LoVo (cell line): ENCODE measurements at places on chromosomes 16 and 17.
A peak's percentile ranks its signal among the peaks of the same experiment; 100 is the strongest.

DNA sequence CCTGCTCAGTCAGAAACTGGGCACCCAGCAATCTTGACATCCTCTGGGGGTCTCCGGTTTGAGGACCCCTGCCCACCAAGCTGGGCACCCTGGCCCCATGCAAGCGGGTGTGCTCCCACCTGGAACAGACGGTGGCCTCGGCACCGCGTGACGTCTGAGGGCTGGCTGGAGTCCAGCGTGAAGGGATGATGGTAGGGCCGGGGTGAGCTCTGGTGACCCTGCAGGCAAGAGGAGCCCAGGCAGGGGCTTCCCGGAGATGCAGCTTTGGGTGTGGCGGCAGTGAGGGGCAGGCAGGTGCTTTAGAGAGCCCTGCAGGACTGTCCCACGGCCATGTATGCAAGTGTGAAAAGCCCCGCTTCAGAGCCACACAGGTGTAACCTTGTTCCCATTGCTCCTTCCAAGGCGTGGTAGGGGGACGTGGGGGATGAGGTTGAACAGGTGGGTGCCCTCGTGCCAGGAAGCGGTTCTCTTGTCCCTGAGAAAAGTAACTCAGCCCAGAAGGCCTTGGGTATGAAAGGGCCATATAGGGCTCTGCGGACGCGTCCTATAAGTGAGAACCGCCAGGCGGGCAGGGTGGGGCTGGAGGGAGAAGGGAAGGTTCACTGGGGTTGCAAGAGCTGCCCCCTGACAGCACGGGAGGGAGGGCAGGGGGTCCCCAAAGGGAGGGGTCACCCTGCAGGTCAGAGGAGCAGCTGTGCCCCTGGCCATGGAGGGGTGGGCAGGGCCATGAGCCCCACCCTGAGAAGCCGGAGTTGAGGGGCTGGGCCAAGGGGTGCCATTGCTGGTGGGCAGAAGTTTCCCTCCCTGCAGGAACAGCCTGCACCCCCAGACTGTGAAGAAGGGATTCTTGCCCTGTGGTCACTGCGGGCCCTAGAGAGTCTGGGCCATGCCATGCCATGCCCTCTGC is 9.2 kb downstream of the RGS11 start:
- no peak for DNase-seq

GRCh38 chr17:66782851-66783250 is 52.1 kb upstream of the CACNG5 start:
- DNase-seq = no peak

DNA sequence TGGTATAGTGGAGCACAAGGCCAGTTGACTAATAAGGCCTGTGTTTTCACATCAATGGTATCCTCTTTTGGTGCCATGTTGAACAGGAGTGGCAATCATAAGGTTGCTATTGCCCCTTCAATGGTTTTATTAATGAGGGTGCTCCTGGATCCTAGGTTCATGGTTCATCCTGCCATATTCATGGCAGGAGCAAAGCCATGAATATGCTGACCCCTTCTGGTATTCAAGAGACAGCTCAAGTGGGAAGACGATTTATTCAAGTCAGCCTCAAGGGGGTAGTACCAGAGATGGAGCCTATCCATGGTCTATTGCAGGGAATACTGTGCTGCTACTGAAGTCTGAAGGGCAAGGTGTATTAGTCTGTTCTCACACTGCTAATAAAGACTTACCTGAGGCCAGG is 2.6 kb downstream of the ABCA9 start:
- DNase-seq = no peak

GRCh38 chr17:8997994-8998628 is 23.2 kb upstream of the NTN1 start:
- peak; percentile 70 for DNase-seq

GRCh38 chr17:50180620-50181019 is 14.8 kb downstream of the SGCA start:
- DNase-seq = no peak

DNA sequence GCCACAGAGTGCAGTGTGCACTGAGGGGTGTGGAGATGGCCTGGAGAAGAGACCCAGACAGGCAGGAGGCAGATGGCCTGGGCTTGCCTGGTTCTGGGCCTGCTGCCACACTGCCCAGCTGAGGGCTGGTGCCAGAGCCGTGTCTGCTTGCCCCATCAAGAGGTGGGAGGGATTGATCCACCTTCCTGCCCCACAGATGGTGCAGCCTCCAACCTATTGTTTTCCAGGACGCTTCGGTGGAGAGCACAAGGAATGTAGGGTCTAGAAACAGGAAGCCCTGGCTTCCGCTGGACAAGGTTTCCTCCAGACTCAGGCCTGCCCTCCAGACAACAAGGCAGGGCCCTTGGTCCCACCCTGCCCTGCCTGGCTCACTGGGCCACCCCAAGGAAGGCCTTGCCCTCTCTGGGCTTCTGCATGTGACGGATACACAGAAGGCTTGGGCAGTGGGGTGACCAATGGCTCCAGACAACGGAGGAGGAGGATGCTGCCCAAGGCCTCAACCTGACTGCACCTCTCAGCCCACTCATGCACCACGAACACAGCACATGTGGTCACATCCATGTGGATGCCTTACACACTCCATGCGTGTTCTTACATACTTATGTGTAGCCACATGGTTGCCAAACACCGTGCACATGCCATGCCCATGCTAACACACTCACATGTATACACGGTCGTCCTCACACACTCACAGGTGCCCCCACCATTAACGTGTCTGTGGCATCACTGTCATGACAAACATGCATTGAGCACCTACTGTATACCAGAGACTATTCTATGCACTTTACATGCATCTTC is 6.5 kb upstream of the CDH5 start:
- DNase-seq = no peak

DNA sequence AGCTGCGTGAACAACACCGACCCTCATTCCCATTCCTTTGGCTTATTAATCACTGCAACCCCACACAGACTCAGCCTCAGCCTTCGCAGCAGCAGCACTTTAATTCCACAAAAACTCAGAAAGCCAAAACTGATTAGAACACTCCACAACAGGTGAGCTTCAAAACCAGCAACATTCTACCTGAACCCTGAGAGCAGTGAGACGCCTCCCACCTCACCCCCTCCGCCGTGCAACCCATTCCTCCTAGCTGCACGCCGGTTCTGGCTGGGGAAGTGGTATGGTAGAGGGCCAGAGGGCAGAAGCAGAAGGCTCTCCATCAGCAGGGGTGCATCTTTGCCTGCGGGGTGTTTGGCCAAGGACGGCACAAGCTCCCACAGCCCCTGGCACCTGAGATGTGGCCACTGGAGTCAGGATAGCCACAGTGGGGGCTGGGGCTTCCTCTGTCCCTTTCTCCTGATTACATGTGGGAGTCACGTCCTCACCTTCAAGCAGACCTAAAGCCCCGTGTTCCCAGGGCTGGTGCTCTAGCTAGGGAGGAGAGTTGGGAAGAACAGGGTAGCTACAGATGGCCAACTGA is 1.6 kb downstream of the BORCS6 start:
- DNase-seq = no peak

GRCh38 chr16:56708525-56709442 is 21.1 kb upstream of the NUP93 start:
- no peak for DNase-seq

DNA sequence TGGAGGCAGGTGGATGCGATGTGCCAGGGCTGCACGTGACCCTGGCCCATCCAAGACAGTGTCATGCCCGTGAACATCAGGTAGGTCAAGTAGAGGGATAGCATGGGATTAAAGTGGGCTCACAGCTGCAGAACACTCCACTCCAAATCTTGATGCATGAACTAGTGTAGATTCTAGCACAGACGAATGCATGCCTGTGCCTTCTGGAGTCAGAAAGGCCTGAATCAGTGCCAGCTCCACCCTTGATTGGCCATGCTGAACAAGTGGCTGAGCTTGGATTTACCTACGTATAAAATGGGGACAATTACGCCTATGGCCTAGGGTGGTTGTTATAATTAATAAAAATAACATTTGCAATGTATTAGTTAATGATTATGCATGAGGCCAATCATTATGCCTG is 10.6 kb downstream of the IRX3 start:
- no peak for DNase-seq

DNA sequence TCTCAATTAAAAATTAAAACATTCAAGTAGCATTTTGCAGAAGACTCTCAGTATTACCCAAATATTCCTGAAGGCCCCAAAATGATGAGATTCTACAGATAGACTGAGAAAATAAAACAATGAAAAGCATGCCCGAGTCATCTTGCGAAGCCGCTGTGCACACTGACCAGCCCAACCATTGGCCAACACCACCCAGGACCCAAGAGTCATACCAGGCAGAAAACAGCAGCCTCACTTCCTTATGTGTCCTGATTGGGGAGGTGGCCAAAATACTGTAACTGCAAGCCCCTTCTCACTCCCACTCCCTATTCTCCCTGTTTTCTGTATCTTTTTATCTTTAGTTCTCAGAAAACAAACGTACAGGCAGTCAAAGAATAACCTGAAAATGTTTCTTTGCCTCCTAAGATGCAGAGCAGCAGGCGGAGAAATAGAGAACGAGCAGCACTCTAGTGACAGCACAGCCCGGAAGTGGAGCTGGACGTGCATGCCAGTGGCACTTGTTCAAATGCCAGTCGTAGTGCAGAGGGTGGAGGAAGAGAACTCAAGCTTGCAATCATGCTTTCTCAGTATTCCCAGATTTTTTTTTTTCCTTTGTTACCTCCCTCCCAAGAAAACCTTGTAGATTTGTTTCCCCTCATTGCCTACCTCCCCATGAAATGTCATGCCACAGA is 182.3 kb upstream of the SOX9 start:
- no peak for DNase-seq

DNA sequence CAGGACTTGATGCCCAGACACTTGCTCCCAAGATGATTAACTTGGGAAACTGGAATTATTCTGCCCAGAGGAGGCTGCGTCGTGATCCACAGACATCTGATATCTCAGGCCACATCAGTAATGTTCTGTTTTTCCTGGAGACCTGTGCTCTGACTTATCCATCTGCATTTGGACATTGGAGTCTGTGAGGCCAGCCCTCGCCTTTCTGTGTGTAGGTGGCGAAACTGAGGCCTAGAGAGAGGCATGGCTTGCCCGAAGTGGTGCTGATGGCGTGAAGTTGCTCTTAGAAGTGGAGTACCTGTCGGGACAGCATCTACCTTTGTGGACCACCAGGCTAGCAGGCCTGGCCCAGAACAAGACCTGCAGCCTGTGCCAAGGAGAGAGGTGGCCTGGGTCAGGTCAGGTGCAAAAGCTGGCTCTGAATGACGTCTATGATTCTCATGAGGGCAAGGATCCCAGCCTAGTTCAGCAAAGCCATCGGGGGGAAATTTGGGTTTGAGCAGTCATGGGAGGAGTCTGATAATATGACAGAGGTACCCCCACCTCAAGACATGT is 186.8 kb upstream of the ZNF469 start:
- DNase-seq = no peak

- DNase-seq = no peak
Observed at GRCh38 chr17:8264320-8264719, 15.2 kb downstream of the PFAS start.

- DNase-seq = no peak
Observed at GRCh38 chr16:58797137-58797801, 63.2 kb upstream of the GOT2 start.

GRCh38 chr16:53817117-53817755 is 113.3 kb downstream of the FTO start:
- no peak for DNase-seq

- DNase-seq = no peak
Observed at GRCh38 chr17:14545156-14545906, 244.4 kb downstream of the HS3ST3B1 start.

DNA sequence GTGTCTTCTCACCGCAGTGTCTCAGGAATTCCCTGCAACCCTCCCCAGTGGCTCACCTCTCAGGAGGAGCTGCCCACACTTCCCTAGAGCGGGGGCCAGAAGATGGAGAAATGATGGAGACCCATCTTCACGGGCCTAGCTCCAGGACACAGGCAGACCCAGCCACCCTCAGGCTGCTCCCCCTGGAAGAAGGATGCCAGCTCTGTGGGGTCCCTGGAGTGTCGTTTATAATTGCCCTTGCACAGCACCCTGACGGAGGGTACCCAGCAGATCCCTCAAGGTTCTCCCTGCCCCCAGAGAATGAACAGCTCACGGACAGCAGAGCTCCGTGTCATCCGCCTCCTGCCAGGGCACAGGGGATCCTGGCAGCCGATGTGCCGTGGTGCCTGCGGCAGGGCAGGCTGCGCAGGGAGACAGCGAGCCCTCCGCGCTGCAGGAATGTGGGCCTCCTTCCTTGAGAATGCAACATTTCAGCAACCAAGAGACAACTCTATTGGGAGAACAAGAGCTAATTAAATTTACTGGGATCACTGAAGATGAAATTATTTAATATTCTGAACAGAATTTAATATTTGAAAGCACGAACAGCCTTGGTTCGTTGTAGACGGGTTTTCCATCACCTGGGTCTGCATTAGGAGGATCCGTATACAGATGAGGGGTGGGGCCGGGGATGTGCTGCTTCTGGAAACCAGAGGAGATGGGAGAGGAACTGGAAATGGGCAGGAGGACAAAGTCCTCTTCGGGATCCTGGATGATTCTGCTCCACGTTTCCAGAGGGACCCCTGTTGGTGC is 21.0 kb upstream of the RBFOX3 start:
- DNase-seq = no peak

- no peak for DNase-seq
Observed at GRCh38 chr16:50326835-50327465, 41.8 kb downstream of the BRD7 start.

GRCh38 chr17:46979147-46979863 is at the start of gene RPRML:
Gene RPRML, minus strand, starts transcription at chr17:46979253. Its CDS starts 246 bp downstream, at chr17:46979007.
- peak; percentile 33 for DNase-seq

- no peak for DNase-seq
Observed at GRCh38 chr17:82248815-82249674, 20.2 kb downstream of the SLC16A3 start.

DNA sequence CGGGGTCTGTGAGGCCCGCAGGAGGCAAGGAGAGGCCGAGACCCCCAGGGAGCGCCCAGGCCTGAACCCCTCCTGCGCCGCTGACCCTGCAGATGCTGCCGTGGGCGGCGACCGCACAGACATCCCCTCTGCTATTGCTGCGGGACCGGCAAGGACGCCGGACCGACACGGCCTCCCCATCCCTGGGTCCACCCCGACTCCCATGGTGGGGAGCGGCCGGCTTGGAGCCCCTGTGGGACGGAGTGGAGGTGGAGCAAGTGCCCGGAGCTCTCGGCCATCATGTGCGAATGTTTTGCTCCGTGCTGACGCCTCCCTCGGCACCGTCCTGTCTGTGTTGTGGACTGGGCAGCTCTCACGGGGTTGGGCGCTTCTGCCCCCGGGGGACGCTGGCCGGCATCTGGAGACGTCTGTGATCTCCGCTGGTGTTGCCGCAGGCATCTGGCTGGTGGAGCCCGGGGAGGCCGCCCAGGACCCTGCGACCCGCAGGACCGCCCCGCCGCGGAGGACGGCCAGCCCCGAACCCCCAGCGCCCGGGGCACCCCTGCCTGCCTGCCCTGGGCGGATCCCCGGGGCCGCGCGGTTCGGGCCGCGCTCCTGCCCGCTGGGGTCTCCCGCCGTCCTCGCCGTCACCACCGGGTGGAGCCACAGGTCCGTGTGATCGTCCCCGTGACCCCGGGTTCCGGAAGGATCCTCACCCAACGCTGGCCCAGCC is 12.8 kb upstream of the GNG13 start:
- DNase-seq = no peak
